ENCODE measurements at places on chromosomes 11 and 22.

- DNase-seq = no peak
These were observed 2.8 kb upstream of the LIF start for GRCh38 chr22:30249049-30250038.

DNA sequence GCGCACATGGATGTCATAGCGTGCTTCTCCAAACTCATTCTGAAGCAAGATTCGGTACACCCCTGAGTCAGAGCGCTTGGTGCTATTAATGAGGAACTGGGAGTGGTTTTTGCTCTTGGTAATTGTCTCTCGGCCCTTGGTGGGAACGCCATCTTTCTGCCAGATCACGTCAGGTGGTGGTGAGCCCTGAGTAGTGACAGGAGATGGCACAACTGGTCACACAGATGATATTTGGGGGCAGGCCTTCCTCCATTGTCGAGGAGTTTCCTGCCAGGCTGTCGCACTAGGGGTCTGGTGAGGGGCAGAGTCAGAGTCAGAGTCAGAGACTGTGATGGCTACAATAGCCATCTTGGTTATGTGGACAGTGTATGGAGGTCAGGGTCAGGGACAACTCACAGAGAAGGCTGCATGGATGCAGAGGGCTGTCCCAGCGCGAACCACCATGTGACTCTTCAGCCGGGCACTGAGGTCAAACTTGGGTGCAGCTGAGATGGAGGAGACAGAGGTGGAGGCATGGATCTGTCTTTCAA lies 9.3 kb downstream of the TMEM86A start:
- no peak for DNase-seq

GRCh38 chr22:36068776-36069344 lies 40.2 kb upstream of the RBFOX2 start:
- DNase-seq = no peak

DNA sequence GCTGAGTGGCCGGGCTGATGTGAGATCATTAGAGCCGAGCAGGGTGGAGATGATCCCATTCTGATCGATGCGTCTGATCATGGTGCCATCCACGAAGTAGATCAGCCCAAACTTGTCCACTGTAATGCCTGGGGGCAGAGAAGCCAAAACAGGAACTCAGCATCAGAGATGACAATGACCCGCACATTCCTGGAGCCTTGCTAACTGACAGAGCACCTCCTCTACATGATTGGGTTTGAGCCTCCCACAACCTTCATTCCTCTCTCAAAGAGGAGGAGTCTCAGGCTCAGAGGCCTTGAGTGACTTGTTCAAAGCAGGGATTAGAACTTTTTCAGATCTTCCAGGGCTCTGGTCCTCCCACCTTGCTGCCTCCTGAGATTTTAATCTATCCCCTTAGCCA lies 133.7 kb upstream of the NARS2 start:
- no peak for DNase-seq

DNA sequence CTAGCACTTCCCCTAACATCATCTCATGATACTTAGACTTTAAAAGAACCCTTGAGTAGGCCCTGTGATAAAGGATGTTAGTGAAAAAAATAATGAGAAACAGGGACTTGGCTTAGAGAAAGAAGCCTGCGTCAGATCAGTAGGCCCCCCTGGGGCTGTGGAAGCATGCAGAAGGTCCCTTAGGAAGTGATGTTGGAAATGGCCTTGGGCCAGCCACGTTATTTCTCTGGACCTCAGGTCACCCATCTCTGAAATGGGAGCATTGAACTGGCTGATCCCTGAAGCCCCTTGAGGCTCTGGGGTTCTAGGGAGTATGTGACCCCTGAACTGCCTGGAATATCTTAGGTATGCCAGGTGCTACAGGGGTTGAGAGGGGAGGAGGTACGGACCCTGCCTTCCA lies 40.2 kb downstream of the MCM5 start:
- DNase-seq = no peak

DNA sequence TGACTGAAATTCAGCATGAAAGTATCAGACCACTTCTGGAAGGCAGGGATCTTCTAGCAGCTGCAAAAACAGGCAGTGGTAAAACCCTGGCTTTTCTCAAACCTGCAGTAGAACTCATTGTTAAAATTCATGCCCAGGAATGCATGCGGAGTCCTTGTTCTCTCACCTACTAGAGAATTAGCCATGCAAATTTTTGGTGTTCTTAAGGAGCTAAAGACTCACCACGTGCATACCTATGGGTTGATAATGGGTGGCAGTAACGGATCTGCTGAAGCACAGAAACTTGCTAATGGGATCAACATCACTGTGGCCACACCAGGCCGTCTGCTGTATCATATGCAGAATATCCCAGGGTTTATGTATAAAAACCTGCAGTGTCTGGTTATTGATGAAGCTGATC lies 19.1 kb downstream of the ZBTB44 start:
- DNase-seq = no peak

GRCh38 chr22:36617694-36618522 lies 85.6 kb downstream of the CACNG2 start:
- no peak for DNase-seq

DNA sequence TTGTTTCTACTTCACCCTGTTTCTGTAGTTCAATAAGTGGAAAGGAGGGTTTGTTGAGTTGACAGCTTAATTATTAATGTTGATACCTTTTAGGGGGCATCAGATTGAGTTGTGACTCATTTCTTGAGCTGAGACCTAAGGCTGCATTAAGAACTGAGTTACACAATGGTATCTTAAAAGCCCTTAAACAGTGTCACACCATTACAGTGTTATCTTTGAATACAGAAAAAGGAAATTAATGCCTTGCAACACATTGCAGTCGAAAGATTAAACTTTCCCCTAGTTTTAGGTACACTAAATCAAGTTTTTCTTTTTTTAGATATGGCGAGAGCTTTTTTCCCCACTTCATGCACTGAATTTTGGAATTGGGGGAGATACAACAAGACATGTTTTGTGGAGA lies 16.7 kb downstream of the PAFAH1B2 start:
- DNase-seq = no peak

- no peak for DNase-seq
These were observed 18.8 kb downstream of the CSNK1E start for GRCh38 chr22:38298312-38299005.

- no peak for DNase-seq
These were observed 10.5 kb downstream of the SLC36A4 start for GRCh38 chr11:93187290-93187689.

All from anterior cingulate cortex (tissue), 58 donors.